Fibroblast of lung (primary cell): ENCODE measurements at places on chromosomes 6 and 20.

DNA sequence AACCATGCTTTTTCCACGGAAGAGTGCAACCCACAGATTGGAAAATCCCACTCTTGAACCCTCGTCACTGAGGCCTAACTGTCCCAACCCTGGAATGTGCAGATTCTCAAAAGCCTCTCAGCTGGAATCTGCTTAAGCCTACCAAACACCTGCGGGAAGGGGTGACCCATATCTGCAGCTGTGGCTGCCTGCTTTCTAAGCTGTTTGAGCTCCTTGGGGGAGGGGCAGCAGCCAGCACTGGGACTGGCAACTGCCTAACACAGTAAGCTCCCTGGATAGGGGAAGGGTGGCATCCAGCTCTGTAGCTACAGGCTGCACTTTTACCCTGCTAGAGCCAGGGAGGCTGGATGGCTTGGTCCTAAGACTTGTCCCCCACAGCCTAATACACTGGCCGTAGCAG, 579.6 kb downstream of the COL12A1 start:
- DNase-seq = no peak

DNA sequence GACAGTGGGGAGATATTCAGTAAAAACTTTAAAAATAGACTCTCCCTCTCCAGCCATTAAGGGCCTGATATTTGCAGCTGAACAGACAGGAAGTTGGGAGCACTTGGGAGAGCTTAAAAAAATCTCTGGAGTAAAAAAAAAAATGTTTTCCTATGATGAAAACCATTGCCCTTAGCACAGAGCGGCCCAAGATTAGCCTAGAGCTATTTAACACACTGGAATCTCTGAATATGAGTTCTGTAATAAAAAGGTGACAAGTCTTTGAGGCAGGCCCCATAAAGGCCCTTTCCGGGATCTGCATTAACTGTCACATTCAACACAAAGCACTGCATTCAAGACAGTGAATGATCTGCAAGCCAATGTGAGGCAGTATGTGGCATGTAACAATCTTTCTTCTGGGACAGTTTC, 393.7 kb downstream of the ZFAND3 start:
- DNase-seq = no peak

DNA sequence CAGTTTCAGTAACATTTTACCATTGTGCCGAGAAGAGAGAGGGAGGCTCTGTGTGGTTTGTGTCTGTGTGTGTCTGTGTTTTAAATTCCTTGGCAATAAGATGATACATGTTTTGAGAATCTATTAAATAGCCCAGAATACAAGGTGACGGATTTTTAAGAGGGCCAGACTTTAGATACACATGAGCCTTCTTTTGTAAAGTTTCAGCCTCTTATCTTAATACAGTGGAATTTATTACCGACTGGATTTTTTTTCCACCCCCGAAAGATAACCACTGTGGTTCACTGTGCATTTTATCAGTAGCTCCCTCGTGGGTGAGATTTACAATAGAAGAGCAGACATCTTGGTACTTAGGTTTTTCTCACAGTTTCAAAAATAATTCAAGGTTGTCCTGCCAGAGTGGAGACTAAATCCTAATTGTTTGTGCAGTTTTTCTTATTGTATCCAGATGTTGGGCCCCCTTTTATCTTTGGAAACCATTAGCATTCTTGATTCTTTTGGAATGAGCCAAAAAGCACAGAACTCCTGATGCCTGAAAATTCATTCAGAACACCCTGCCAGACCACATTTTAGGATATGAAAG, 49.9 kb downstream of the STK4 start:
- DNase-seq = no peak

- peak; percentile 55 for DNase-seq
Measured at GRCh38 chr20:44706301-44707017, 8.7 kb upstream of the CCN5 start.

- no peak for DNase-seq
Measured at GRCh38 chr6:16591396-16592222, 169.7 kb downstream of the ATXN1 start.

- no peak for DNase-seq
Measured at GRCh38 chr6:51152594-51152993, 333.9 kb downstream of the TFAP2B start.

DNA sequence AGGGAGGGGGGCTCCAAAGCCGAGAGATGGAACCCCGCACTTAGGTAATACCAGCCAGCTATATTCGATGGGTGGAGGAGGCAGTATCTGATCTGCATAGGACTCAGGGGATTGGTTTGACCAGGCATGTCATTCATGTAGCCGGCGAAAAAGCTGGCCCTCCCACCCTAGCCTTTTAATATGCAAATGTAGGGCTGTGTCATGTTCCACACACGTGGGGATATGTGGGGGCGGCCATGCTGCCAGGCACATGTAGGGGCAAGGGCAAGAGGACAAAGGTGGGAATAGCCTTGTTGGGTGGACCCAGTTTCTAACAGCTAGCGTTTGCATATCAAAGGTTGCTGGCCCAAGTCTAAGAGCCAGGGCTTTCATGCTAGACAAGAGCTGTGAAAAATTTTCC, 39.1 kb upstream of the DDR1 start:
- DNase-seq = no peak

DNA sequence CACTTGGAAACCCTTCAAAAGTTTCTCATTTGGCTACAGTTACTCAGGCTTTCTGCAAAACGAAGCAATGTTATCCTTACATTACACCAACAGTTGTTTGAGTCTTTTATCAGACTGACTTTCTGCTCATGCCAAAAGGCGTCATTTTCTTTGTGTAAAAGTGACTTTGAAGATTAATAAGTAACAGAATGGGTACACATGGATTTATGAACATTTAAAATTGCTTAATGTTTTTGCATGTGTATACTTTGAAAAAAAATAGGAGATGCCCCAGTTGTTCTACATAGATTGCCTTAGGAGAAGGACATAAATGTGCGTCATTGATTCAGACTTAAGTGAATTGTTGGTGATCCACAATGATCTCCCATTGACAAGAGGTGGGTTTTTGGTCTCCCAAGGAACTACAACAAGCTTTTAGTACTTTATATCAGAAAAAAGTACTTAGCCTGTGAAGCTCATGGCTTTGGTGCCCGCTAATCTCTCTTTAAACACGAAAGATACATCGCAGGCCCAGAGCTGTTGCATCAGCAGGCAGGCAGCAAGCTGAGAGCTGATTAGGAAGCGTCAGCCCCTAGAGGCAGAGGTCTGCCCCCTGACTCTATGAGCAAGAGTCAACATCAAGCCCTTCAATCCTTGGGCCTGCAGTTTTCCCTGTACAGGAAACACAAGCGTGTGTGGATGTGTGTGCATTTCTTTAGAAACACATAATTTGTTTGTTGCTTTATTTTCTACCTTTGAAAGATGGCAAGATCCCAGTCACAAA, 45.9 kb downstream of the SLC22A3 start:
- DNase-seq = no peak

DNA sequence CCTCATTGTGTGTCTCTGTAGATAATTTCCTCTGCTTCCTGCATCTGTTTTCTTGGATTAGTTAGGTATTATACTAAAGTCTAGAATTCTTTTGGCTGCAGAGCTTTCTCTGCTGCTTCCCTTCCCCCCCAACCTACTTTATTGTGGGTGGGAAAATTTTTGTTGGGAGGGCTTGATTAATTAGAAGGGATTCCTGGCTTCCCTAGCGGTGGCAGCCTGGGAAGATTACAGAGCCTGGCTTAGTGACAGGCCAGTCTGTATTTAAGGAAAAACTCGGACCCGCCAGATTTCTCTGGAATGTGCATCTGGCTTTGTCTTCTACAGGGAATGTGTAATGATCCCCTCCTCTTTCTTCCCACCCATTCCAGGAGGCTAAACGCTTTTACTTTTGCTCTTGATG, 31.2 kb downstream of the SLX4IP start:
- peak; percentile 20 for DNase-seq

DNA sequence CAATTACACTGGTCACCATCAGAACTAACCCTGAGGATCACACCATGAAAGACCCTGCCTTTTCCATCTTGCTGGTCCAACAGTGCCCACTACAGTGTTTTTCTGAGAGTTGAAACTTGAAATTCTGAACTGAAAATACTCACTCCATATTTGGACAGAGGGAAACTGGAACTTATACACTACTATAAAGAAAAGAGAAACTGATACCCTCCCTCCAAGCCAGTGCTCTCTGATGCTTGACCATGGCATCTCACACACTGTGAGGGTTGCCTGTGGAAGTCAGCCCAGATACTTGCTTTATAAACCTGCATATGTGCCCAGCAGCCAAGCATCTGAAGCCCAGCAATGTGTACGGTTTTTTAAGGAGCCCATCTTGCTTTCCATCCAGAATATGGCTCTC, 108.7 kb downstream of the FOXA2 start:
- DNase-seq = no peak

GRCh38 chr6:111885373-111886027, 12.2 kb upstream of the FYN start:
- DNase-seq = no peak

GRCh38 chr6:3309391-3310050, 50.8 kb downstream of the PSMG4 start:
- DNase-seq = no peak

GRCh38 chr6:136440203-136440602, 110.0 kb downstream of the MAP7 start:
- DNase-seq = no peak

GRCh38 chr6:135086414-135086764, 31.8 kb upstream of the HBS1L start:
- DNase-seq = no peak

DNA sequence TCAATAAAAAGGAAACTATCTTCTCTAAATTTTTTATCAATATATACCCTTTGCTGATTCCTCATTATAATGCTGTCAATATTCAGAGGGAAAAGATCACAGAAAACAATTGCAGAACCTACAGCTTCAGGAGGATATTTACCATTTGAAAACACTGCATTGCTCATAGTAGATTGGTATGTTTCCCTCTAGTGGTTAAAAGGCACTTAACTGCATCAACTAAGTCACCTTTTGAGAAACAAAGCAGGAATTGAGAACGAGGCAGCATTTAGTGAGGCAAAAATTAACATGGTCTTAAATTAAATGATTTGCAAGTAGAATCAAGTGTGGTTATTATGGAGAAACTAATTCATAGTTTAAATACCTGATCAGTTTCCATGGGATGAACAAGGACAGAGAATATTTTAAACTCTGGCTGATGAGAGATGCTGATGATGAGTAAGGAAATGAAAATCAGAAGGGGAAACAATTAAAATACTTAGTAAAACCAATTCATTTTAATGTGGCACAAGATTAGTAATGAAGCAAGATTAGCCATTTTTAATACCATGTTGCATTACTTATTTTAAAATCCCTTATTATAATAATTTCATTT, 642.1 kb downstream of the EPHA7 start:
- peak; percentile 36 for DNase-seq

DNA sequence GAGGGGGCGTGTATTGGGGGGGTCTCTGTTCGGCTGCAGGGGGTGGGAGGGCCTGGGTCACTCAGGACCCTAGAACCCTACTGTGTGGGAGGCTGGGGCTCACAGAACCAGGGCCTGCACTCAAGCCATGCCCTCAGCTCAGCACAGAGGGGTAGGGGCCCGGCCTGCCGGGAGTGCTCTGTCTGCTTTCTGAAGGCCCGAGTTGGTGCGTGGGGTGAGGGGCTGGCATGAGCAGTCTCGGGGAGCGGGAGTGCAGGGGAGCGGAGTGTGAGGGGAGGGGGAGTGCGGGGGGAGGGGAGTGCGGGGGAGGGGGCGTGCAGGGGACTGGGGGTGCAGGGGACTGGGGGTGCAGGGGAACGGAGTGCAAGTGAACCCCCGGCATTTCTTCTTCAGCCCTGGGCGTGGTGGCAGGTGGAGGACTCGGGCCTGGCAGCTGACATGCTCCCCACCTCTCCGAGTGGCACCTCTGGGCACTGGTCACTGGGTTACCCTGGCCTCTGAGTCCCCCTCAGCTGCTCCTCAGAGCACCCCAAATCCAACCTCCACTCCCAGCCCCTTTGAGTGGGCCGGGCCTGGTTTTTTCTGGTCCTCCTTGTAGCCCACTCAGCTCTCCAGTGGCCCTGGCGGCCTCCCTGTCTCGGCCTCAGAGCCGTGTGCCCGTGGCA, 1.0 kb downstream of the COL20A1 start:
- DNase-seq = no peak

- DNase-seq = no peak
Measured at GRCh38 chr6:41589223-41589622, 43.0 kb downstream of the FOXP4 start.

DNA sequence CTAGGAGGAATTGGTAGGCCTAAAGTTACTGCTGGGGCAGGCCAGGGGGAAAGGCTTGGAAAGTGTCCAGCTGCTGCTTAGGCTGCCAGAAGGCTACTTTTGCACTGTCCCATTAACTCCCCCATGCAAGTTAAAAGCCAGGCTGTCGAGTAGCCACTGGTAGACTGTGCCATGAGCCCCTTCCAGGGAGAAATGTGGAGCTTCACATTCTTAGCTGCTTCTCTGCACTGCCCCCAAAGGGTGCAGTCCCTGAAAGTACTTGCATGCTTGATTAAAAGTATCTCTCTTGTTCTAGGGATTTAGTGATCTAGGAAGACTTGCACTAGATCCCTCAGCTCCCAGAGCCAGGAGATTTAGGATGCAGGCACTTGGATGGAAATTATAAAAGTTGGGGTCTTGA, 57.3 kb downstream of the CDC5L start:
- no peak for DNase-seq

DNA sequence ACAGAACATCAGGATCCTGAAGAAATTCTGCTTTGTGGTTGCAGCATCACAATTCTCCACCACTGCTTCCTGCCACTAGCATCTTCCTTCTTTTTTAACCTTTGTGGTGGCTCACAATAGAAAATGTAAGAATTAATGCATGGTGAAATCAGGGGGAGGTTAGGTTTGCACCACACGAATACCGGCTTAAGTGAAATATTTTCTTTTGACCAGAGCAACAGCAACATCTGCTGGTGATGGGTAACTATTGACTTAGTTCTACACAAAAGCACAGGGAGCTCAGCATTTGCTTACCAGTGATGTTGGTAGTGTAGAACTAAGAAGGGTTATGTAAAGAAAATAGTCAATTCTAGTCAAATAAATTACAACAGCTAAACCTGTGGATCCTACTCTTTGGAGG, 280.5 kb downstream of the SYNE1 start:
- DNase-seq = peak; percentile 8

- DNase-seq = no peak
Measured at GRCh38 chr6:168871642-168872315, 381.9 kb downstream of the THBS2 start.

DNA sequence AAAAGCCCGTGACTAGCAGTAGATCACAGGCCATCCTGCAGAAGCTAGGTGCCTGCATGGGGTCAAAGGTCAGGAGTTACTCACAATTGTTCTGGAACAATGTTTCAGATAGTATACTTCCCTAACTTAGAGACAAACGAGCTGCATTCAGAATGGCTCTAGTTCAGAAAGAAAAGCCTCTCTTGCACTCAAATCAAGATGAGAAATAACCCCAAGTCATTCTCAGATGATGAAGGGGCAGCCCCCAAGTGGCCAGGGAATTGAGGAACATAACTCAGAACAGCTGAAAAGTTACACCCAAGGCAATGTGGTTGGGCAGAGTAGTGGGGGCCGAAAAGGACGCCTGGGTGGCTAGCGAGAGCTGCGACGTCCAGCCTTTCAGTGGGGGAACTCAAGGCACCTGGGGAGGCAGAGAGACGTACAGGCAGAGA, 27.8 kb downstream of the FYN start:
- DNase-seq = no peak

GRCh38 chr20:31945319-31945718, 6.5 kb downstream of the PDRG1 start:
- DNase-seq = no peak

- peak; percentile 79 for DNase-seq
Measured at GRCh38 chr6:89348372-89348771, 4.2 kb downstream of the UBE2J1 start.
